ENCODE measurements at places on chromosomes 4 and X.

DNA sequence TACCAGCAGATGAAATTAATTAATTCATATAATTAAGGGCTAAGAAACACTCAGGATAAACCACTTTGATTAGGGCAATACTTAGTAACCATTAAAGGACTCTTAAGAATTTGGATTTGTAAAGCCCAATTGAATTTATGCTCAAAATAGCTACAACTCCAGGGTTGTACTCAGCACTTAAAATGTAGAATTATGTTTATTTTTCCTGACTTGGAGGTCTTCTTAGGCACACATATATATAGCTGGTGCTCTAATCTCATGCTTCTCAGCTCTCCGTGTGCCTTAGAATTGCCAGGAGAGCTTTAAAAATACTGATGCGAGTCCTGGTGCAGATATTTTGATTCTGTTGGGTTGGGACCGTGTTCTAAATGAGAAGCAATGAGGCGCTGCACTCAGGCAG, 77.6 kb downstream of the SNX25 start:
- DNase-seq: no peak

- no peak for DNase-seq
Observed at GRCh38 chr4:159013692-159014091, 89.2 kb upstream of the RAPGEF2 start.

DNA sequence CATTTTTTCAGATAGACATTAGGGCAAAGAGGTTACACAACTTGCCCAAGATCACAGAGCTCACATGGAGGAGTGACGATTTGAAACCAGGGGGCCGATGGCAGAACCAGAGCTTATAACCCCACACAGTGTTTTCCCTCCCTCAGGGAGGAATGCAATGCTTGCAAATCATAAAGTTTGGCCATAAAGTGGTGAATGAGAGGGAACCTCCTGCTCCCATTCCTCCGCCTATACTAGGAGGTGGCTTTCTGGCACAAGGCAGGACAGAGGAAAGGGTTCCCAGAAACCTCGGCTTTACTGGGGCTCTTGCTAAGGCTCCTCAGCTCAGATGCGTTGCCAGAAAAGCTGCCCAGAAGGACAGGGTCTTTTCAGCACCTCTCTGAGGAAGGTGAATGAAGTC, 19.3 kb downstream of the TMEM154 start:
- no peak for DNase-seq

GRCh38 chrX:2799369-2799768, 29.4 kb upstream of the GYG2 start:
- no peak for DNase-seq

- DNase-seq: peak; percentile 5
Observed at GRCh38 chr4:6470502-6471306, 1.7 kb downstream of the PPP2R2C start.

DNA sequence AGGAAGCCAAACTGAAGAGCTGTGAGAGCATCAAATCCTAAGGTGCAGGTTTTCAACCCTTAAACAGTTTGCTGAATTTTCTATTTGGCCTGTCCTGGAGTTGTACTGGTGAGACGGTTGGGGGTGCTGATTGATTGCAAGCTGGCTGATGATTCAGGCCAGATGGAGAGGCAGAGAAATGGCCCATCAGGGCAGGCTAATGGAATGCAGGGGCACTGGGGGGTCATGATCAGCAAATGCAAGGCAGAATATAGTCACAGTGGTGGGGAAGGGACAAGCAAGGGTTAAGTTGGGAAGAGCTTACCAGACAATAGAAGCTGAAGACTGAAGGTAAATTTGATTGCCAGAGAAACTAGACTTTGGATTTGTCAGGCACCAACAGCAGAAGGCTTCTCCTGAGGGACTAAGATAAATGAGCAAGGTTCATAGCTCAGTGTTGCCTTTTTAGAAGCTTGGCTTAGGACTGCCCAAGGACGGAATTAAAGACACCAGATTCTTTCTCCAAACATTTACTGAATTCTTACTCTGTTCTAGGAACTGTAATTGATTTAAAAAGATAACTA, 4.3 kb upstream of the AADAT start:
- DNase-seq: no peak

DNA sequence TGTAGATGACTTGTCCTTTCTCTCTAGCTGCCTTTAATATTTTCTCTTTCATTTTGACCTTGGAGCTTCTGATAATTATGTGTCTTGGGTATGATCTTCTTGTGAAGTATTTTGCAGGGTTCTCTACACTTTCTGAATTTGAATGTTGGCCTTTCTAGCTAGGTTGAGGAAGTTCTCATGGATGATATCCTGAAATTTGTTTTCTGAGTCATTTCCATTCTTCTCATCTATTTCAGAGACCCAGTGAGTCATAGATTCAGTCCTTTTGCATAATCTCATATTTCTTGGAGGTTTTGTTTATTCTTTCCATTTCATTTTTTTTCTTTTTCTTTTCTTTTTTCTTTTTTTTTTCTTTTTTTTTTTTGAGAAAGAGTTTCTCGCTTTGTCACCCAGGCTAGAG, 585.7 kb upstream of the PABPC4L start:
- no peak for DNase-seq

GRCh38 chrX:53729751-53730150, 43.2 kb upstream of the HUWE1 start:
- DNase-seq: no peak

DNA sequence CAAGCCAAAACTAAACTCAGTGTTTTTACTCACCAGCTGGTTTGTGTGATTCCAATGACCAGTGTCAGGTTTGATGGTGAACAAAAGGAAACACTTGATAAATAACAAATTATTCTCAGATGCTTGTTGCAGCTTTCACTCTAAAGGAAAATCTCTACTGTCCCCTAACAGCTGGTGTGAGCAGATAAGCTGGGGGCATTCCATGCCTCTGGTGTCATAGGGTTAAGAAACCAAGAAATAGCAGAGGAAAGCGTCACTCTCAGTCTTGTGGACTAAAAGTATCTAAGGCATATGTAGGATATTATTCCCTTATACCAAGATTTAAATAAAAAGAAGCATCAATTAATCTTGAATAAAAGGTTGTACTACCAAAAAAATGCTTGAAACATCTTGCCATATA, 24.3 kb downstream of the TRPC5 start:
- no peak for DNase-seq

DNA sequence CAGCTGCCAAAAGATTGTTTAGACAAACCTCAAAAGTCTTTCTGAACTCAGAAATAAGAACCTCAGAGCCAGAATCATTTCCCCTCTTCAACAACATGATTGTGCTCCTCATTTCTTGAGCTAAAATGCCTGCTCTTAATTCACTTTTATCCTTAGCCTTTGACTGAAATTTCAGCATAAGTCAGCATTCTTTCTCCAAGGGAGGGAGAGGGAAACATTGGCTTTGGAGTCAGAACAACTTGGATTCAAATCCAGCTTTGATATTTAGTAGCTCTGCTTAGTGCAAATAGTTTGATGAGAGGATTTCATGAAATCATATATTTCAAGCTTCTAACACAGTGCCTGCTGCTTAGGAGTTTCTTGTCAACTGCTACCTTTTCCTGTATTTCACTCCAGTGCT, 484.6 kb upstream of the INTU start:
- no peak for DNase-seq

DNA sequence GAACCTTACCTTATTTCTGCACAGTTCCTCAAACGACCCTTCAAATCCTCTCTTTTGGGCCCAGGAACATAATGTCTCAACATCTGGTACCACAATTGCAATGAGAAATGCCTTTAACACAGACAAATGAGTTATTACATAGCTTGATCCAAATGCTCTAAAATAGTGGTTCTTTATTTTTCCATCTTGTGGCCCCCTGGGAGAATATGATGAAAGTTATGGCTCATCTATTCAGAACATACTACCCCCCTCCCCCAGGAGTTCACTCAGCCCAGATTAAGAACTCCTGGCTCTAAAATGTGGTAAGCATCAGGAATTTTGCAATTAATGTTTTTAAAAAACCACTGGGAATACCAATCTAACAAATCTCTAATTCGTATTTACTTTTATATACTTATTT, 23.9 kb upstream of the CENPU start:
- DNase-seq: no peak

- no peak for DNase-seq
Observed at GRCh38 chr4:71553605-71554004, 214.8 kb downstream of the SLC4A4 start.

- DNase-seq: no peak
Observed at GRCh38 chrX:111360839-111361238, 51.2 kb downstream of the DCX start.

- DNase-seq: no peak
Observed at GRCh38 chr4:128459547-128459946, 171.9 kb upstream of the PGRMC2 start.

- no peak for DNase-seq
Observed at GRCh38 chr4:153233761-153234371, 29.6 kb downstream of the TRIM2 start.

DNA sequence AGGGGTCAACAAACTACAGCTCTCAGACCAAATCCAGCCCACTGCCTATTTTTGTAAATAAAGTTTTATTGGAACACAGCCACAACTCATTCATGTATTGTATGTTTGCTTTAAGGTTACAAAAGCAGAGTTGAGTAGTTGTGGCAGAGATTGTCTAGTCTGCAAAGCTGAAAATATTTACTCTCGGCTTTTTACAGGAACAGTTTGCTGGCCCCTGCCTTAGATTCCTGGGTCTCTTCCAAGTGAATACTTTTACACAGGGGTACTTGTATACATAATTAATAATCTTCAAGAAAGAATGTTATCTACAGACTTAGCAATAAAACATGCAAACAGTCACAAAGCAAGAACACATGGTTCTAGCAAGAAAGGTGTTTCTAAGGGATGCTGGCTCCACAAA, 154.2 kb downstream of the AMELX start:
- DNase-seq: no peak

- no peak for DNase-seq
Observed at GRCh38 chr4:111639876-111640275, 505.4 kb upstream of the FAM241A start.

DNA sequence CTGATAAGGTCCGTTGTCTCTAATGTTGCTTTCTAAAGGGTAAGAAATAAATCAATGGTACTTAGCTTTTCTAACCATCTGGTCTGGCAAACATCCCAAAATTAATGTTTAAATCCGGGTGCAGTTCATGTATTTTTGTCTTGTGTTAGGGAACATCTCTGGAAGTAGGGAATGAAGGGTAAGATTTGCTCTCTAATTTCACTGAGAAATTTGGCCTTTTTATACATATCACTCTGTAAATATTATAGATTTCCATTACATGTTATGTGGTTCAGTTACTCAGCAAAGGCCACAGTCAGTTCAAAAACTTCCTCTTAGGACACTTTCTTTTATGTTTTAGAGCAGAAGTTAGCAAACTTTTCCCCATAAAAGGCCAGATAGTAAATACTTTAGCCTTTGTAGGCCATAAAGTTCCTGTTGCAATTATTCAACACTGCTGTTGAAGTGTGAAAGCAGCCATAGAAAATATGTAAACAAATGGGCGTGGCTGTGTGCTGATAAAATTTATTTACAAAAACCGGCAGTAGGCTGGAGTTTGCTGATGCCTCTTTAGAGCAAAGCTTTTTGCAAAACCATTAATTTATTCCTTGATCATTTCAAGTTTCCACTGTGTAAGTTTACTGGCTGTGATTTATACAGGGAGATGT, 218.1 kb downstream of the ANTXR2 start:
- DNase-seq: no peak

- no peak for DNase-seq
Observed at GRCh38 chr4:55468724-55469123, 73.0 kb downstream of the TMEM165 start.

DNA sequence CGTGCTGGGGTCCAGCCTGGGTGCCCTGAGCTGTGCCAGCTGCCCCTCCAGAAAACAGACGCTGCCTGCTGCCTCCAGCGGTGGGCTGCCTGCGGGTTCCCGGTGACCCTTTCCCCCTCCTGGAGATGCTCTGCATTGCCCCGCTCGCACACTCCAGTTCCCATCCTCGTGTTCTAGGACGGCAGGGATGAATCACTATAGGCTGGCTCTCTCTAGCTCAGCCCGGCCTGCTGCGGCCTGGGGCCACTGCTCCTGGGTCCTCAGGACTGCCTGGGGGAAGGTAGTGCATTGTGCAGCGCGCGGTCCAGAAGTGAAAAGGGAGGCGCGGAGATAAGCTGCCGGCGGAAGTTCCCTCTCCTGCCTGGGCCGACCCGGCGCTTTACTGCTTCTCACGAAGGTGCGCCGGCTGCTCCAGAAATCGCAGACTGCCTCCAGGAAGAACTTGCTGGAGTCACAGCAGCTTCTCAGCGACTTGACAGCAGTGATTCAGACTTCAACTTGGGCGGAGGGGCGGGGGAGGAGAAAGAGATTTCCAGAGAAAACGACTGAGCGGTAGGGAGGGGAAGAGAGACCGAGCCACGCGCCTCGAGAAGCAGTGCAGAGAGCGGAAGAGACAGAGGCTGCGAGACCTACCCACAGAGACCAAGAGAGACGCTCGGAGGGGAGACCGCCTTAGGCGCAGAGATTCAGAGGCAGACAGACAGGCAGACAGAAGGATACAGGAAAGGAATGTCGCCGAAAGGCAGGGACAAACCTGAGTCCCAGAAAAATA, 6.7 kb upstream of the MSX1 start:
- peak; percentile 21 for DNase-seq

- no peak for DNase-seq
Observed at GRCh38 chr4:145732001-145732815, 52.3 kb downstream of the C4orf51 start.

- no peak for DNase-seq
Observed at GRCh38 chr4:1215141-1216075, 33.5 kb downstream of the CTBP1 start.

DNA sequence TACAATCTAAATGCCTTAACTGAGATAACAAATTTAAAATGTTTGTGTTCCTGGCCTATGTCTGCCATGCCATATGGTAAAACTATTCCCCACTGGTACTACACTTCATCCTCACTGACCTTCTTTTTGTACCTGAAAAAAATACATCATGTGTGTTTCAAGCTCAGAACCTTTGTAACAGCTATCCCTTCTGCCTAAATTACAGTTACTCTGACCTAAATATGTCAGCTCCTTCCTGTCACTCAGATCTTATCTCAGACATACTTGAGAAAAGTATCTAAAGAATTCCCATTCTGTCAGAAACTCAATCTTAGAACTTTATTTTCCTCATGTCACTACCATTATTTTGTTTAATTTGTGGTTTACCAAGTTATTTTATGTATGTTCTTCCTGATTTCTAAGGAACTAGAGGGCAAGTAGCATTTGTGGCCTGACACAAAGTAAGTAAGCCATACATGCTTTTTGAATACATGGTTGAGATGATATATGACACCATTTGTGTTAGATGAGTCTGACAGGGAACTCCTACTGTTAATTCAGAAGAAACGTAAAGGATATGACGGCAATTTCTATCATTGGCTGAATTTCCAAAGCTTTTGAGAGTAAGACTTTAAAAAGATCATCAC, 456.5 kb upstream of the NDST3 start:
- no peak for DNase-seq

- no peak for DNase-seq
Observed at GRCh38 chrX:146906166-146906565, 91.6 kb upstream of the CXorf51A start.

- no peak for DNase-seq
Observed at GRCh38 chrX:72382202-72382595, 76.5 kb upstream of the CITED1 start.

Data from activated CD4-positive, alpha-beta T cell treated with anti-CD3 and anti-CD28 coated beads, Interleukin-2, amount 10 ng/mL, durations not matched to agents 7 days and 5 days (primary cell).